ENCODE measurements at places on chromosomes 12 and 14. TPM values are rescaled to one million over a fixed set of nuclear protein-coding genes. Genes with fewer than 3 reads are reported as not detected.

The KRT78 gene
- not detected for total RNA-seq

- no peak for DNase-seq
These were observed 71.3 kb downstream of the DERA start for GRCh38 chr12:15982471-15982870.

DNA sequence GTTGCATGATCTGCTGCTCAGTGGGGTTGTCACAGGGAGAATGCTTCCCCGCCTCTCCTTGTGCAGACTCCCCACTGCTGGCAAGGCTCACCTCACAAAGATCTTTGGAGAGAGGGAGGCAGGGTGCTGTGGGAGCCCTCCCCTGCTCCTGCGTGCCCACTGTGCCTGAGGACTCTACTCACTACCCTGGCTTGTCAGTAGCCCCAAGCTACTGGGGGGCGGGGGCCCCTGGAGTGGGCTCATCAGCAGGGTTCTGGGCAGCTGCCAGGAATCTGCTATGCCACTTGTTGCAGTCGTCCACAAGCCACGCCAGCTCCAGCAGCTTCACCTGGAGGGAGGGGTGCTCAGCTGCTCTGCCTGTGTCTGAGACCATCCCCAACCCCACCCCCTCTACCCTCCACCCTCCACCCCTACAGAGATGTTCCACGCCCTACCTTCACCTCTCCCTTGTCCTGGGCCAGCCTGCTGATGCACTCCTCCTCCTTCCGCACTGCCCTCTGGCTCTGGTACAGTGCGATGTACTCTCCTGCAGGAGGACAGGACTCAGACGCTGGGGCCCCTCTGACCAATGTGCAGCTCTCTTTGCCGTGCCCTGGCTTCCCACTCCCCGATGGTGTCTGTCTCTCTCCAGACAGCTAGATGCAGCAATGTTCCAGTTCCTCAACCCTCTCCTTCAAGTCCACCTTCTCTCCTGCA lies 14.2 kb upstream of the BLTP3B start:
- DNase-seq: no peak

DNA sequence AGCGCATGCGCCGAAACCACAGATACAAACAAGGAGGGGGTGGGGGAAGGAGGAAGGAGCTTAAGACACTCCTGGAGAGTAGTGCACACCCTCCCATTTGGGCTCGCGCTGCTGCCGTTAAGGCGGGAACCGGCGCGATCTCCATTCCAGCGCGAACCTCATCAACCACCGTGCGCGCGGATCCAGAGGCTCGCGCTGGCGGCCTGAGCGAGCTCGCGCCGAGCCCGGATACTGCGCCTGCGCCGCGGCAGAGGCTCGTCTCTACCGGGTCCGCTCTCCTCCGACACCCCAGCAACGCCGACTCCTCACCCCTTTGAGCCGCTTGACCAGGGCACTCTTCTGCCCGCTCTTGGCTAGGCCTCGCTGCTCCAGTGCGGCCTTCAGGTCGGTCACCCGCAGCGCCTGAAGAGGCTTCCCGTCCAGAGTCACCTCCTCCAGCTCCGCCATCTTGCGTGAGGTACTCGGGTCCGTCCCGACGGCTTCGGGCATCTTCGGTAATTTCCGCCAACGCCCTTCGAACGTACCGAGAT lies at the start of gene ACIN1:
ACIN1 (minus strand) TSS at position 471 of the 530 bp plus-strand sequence; CDS start at position 447, 24 bp downstream.
- DNase-seq: no peak

DNA sequence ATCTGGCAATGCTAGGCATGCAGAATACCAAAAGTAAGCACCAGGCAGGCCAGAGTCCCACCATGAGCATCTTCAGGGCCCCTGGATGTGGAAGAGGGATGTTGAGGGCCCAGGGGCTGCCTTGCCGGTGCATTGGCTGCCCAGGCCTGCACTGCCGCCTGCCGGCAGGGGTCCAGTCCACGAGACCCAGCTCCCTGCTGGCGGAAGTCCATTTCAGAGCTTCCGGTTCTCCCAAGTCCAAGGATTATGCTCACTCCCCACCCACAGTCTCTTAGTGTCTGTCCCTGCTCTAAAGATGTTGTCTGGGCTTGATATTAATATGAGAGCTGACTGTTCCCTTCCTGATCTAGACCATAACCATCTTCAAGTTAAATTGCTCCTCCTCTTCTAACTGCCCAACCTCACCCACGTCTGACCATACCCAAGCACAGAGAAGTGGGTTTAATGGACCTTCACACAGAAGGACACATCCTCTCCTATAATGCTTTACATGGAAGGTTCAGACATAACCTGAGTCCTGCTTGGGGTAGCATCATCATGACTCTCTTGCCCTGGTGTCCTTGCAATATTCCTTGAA lies 117.4 kb downstream of the DAD1 start:
- DNase-seq: no peak

All from cardiac septum (tissue), 1 donor.